ENCODE measurements at places on chromosomes 7 and 10.
A peak's percentile ranks its signal among the peaks of the same experiment; 100 is the strongest.

DNA sequence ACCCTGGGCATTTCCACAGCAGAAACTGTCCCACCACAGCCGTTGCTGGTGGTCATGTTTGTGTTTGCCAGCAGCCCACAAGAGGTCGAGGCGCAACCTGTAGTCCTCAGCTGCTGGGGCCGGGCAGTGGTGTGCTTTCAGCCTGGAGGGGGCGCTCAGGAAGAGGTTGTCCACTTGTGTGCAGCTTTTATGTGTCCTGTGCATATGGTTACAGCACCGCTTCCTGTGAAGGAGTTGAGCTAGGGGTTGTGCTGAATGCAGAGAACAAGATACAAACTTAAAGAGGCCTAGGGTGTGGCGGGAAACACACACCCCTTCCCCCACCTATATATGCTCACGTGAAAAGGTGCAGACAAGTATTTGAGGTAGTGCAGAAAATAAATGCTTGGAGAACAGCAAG lies 29.5 kb upstream of the PFKFB3 start:
- DNase-seq: peak; percentile 33

DNA sequence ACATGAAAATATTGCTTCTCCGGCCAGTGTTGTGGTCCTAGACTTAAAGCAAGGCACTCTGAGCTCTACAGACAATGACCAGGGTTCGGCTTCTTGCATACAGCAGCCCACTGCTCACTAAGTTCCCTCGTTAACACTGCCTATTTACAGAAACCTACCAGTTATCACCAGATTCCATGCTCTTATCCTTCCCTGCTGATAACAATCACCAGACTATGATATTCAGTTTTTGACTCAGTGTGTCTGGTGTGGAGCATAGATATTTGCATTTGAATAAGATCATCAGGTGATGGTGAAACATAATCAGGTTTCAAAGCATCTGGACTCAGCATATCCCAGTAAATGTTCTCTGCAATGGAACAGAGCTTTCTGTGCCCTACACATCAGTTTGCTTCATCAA lies 182.3 kb downstream of the SNX13 start:
- DNase-seq: no peak

DNA sequence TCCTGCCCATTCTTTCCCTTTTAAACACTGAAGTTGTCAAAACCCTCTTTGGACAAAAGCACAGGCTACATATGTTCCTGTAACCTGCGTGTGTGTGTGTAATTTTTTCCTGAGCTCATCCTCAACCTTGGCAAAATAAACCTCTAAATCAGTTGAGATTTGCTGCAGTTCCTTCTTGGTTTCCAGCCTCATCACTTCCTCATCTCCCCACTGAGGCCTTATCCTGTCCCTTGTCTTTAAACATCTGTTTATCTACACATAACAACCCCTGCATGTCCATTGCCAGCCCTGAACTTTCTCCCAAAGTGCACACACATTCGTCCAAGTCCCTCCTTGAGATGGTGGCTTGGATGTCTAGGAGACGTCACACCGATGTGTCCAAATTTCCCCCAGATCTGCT lies 35.5 kb downstream of the LYZL2 start:
- DNase-seq: no peak

- DNase-seq: no peak
These were observed 16.0 kb downstream of the PPP1R9A start for GRCh38 chr7:94923412-94923811.

DNA sequence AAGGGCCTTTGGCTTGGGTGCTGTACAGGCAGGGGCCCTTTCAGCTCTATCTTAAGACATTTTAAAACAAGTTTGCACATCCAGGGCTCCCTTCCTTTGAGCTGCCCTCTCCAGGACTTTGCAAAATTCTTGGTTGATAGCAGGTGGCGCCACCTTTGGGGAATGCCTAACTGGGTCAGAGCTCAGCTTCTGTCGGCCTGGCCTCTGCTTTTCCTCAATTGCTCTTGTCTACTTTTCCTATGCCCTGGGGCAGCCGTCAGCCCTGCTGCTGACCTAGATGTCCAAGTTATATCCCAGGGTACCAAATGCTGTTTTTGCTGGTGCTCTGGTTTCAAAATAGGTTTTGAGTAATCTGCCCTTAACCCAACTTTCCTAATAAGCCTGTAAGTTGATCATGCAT lies 65.8 kb downstream of the APBB1IP start:
- no peak for DNase-seq

DNA sequence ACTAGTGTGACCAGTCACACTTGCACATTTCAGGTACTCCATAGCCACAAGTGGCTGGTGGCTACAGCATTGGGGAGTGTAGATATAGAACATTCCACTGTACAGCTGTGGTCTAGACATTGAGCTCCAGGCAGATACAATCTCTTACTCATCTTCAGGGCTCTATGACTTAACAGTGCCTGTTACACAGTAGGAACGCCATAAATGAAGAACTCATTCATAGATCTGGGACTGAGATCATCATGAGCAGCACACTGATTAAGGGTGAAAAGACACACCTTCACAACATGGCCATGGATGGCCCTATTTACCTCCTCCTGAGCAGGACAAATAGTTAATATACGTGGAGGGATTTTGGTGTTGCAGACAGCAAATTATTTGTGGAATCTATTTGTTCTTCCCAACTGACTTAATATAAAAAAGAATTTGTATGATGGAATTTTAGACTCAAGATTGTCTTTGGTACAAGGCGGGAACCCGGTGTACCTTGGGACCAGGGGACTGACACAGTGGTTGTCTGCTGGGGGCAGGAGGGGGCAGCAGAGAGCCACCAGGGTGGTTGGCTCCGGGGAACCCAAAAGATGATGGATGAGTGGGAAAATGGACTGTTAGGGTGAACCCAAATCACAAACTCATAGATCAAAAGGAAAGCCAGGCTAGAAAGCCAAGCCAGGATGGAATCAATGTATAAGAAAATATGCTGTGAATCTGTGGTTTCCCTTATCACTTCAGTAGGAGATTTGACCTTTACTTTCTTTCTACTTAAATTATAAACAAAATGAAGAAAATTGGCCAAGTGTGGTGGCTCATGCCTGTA lies 24.3 kb upstream of the CPA2 start:
- DNase-seq: peak; percentile 44

- DNase-seq: no peak
These were observed 20.7 kb upstream of the PRF1 start for GRCh38 chr10:70622981-70623844.

- DNase-seq: no peak
These were observed 114.5 kb upstream of the PRKCQ start for GRCh38 chr10:6694447-6695140.

DNA sequence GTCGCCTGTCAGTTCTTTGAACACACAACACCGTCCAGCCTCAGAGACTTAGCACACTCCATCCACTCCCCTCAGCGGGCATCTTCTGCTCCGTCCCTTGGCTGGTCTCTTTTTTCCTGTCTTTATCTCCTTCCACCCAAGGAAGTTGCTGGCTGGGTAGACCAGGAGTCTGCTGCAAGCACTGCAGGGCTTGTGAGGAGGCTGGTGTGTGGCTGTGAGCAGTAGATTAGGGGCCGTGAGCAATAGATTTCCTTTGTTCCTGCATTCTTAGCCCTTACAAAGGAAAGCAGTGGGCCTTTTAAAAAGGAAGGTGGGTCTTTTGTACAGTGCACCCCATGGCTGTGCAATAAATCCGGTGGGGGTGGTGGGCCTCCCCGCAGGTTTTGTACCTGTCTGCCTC lies 100.3 kb upstream of the BTBD16 start:
- DNase-seq: no peak

DNA sequence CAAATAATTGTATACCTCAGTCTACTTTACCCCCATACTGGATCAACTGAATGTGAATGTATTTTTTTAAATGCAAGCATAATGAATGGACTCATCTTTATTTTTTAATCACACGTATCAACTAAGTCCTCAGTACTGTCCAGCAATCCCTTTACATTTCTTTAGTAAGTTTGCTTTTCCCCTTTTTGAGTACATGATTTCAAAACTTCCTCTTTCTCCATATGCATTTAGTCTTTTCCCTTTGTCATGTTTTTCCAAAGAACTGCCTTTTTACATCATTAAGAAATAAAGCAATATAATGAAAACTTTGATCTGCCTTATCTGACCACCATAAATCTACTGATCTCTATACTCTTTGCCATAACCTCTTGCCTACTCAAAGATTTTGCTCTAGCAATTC lies 182.5 kb upstream of the AKR1E2 start:
- DNase-seq: no peak

DNA sequence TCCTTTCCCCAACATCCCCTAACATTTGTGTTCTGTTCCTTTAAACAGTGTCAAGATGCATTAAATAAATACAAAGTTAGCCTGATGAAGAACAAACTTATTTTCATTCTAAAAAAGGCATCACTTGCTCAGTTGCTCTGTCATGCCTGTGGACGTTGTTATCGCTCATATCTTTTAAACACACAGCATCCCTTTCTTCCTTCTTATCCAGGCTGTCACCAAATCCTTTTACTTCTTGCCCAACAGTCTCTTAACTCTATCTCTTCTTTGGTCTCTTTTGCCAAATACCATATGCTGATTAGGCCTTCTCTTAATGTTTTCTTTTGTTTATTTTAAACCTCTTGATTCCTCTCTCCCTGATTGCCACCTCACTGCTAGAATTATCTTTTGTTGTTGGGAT lies 43.9 kb downstream of the DKK1 start:
- no peak for DNase-seq

GRCh38 chr10:1549591-1550290 lies 187.6 kb downstream of the ADARB2 start:
- no peak for DNase-seq

DNA sequence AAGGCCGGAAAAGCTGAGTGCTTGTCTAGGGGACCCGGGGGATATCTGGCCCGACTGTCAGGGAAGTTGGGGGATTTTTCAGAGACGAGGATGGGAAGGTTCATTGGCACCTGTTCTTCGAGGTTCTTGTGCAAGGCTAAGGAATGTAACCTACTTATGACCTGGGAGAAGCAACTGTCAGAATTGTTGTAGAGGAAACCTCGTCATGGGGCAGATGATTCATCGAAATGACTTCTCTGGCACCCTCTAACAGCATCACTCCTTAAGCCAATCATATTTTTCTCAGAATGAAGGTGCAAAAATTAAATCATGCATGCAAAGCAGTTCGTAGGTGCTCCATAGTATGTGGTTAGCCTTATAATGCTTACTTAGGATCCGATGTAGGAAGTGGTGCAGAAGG lies 58.6 kb downstream of the PLXDC2 start:
- no peak for DNase-seq

- no peak for DNase-seq
These were observed 219.5 kb downstream of the KIAA1217 start for GRCh38 chr10:24428410-24428782.

DNA sequence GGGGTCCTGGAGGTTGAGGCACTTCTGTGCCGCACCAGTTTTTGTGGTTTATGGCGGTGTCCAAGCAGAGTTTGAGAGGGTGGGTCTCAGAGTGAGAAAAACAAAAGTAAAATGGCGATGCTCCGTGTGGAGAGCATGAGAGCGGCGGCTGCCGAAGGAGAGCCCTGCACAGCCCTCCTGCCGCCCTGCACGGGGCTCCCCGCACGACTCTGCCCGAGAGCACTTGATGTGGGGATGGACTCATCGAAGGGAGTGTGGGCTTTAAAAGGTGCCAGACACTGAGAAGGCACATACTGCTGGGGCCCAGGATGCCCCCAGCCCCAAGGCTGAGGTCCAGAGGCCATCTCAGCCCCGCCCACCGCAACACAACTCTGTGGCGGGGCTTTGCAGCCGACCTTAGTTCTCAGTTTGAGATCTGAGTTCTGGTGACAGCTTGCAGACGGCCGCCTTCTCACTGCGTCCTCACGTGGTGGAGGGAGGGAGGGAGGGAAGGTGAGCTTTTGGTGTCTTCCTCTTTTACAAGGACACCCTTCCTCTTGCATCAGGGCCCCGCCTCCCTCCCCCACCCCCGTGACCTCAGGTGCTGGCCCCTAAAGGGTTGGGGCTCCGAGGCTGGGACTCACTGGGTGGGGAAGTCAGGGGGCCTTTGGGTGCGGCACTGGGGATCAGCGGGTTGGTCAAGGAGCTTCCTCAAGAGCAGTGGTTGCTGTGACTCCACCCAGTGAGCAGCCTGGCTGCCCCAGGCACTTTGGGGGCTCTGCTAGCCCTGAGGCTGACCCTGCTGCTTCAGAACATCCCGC lies 69.1 kb downstream of the NKX6-2 start:
- no peak for DNase-seq

DNA sequence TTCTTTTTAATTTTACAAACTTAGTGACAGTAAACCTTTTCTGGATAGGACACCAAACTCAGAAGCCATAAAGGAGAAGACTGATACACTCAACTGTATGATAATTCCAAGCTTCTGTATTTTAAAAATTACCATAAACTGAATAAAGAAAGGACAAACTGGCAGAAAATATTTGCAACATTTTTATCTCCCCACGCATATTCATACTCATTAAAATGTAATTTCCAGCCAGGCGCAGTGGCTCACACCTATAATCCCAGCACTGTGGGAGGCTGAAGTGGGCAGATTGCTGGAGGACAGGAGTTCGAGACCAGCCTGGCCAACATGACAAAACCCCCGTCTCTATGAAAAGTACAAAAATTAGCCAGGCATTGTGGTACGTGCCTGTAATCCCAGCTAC lies 67.7 kb downstream of the HIBADH start:
- DNase-seq: no peak

DNA sequence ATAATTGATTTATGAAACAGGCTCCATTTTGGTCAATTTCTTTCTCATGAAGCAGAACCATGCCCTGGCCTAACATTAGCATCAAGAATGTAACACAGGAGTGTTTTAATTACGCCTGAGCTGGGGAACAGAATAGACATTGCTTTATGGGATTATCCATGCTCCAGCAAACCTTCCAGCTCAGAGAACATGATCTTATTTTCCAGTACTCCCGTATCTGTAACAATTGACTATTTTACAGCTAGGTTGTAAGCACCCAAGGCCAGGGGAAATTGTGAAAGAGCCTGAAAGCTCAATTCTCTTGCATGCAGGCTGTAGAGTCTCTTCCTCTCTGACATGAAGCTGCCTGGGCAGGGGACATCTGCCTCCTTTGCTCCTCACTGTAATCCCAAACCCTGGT lies 30.8 kb upstream of the CRYGN start:
- DNase-seq: no peak

- DNase-seq: peak; percentile 5
These were observed 595.9 kb downstream of the DNAJB6 start for GRCh38 chr7:157932498-157933218.

- no peak for DNase-seq
These were observed 8.7 kb downstream of the DBF4 start for GRCh38 chr7:87885018-87885417.

GRCh38 chr10:88181902-88182600 lies 318.6 kb downstream of the PTEN start:
- no peak for DNase-seq

- DNase-seq: no peak
These were observed 9.2 kb downstream of the AQP1 start for GRCh38 chr7:30920584-30921539.

- no peak for DNase-seq
These were observed 3.2 kb upstream of the HUS1 start for GRCh38 chr7:47982610-47983009.

DNA sequence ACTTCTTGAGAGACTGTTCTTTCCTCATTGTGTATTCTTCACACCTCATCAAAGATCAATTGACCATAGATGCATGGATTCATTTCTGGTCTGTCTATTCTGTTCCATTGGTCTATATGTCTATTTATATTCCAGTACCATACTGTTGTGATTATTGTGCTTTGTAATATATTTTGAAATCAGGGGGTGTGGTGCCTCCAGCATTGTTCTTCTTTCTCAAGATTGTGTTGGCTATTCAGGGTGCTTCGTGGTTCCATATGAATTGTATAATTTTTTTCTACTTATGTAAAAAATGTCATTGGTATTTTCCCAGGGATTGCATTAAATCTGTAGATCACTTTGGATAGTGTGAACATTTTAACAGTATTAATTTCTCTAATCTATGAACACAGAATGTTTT lies 106.5 kb downstream of the EPC1 start:
- DNase-seq: no peak

GRCh38 chr7:26543340-26543739 lies 251.7 kb downstream of the SNX10 start:
- DNase-seq: no peak
